ENCODE measurements at places on chromosomes 7 and 10. TPM values are rescaled to one million over a fixed set of nuclear protein-coding genes. Genes with fewer than 3 reads are reported as not detected.

GFRA1 gene
- 51.3 TPM for total RNA-seq

DNAH11 gene
- 0.34 TPM for total RNA-seq

NODAL gene
- total RNA-seq = not detected

LARP4B gene
- 33.4 TPM for total RNA-seq

HOXA5 gene
- 5.6 TPM for total RNA-seq

ASCC1 gene
- 38.3 TPM for total RNA-seq

CREB5 gene
- total RNA-seq = 1.5 TPM

HNRNPH3 gene
- 19.2 TPM for total RNA-seq

ELFN1 gene
- total RNA-seq = 1.2 TPM

SRRM3 gene
- total RNA-seq = 2.2 TPM

MAP3K8 gene
- 6.3 TPM for total RNA-seq

DNAJC9 gene
- 61.1 TPM for total RNA-seq

BNIP3 gene
- total RNA-seq = 92.8 TPM

TLX1 gene
- total RNA-seq = not detected

HSPA12A gene
- total RNA-seq = 0.68 TPM

UNCX gene
- total RNA-seq = not detected

MYPN gene
- total RNA-seq = under 0.01 TPM

ATOH7 gene
- total RNA-seq = not detected

EVX1 gene
- total RNA-seq = not detected

DDX50 gene
- total RNA-seq = 46.6 TPM

IL2RA gene
- total RNA-seq = not detected

RPA3 gene
- total RNA-seq = 25.5 TPM

LIPK gene
- total RNA-seq = not detected

SUN3 gene
- not detected for total RNA-seq

WDR91 gene
- total RNA-seq = 5.3 TPM

TMEM176B gene
- not detected for total RNA-seq

EPO gene
- not detected for total RNA-seq

C7orf57 gene
- not detected for total RNA-seq

CUZD1 gene
- 0.34 TPM for total RNA-seq

ZNF789 gene
- 6.1 TPM for total RNA-seq
